MG63 (cell line): ENCODE measurements at places on chromosomes 2 and 18.

GRCh38 chr2:163652751-163653150 lies 83.1 kb downstream of the FIGN start:
- DNase-seq, result no peak

DNA sequence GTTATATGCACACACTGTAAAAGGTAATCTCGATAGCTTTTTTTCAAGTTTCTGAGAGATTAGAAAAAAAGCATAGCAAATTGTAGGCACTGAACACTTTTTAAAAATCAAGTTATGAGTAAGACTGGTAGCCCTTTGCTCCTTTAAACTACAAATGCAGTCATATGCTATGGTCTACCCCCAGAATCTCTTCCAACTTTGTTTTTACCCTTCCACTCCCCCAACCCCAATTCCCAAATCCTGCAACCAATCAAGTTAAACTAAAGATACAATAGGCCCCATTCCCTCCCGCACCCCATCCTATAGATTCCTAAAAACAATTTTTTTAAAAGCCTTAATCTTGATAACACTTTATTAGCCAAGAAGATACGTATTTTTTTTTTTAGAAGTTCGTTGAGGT lies 752 bp upstream of the BAZ2B start:
- DNase-seq, result no peak

GRCh38 chr2:119421741-119422140 lies 9.9 kb upstream of the TMEM37 start:
- no peak for DNase-seq

DNA sequence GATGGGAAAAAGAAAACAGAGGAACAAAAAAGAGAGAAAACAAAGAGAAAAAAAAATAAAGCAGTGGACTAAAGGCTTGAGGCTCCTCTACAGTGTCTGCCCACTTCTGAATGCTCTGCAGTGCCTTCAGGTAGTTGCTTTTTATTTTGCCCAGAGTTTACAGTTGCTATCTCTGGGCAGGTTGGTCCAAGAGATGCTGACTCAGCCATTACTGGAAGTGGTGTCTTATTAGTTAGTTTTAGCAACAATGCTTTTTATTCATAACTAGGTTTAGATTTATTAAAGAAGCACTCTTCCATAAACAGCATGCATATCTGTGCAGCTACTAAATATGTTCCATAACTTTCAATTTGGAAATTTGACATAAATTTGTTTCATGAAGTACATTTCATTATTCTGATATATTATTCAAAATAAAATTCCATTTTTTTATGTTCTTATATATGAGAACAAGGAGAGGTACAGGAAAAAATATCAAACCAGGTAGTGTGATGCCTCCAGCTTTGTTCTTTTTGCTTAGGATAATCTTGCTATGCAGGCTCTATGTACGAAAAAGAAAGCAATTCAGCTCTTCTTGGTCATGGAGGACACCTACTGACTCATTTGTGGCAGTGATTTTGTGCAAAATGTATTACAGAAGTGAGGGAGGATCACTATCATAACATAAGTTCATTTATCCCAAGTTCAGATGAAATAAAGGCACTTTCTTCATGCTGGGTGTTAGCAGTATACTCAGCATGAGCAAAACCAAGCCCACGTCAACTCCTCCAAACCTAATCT lies 69.5 kb downstream of the RPIA start:
- no peak for DNase-seq

- DNase-seq, result no peak
Measured at GRCh38 chr2:793236-793635, 116.0 kb upstream of the TMEM18 start.

DNA sequence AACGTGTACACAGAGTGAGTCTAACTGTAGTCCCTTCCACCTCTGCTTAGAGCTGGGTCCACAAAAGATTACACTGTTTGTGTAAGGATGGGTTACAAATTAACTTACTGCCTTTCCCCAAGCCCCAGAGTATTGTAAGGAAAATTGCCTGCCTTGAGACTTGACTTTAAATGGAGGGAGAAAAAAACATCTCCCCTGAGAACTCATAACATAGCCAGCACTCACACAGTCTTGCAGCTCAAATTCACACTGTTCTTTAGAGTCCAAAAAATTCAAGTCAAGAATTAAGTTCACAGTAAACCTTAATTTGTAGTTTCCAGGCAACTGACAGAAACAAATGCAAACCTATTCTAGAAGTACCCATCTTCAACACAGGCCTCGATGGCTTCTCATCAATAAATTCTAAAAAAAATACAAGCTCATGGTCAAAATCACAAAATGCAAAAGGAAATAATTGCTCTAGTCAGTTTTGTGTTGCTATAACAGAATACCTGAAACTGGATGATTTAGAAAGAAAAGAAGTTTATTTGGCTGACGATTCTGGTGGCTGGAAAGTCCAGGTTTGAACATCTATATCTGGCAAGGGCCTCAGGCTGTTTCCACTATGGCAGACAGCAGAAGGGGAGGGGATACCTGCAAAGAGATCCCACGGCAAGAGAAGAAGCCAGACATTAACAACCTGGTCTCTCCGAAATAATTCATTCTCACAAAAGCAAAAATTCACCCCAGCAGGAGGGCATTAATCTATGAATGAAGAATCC lies 34.6 kb upstream of the TMEM17 start:
- DNase-seq, result no peak

DNA sequence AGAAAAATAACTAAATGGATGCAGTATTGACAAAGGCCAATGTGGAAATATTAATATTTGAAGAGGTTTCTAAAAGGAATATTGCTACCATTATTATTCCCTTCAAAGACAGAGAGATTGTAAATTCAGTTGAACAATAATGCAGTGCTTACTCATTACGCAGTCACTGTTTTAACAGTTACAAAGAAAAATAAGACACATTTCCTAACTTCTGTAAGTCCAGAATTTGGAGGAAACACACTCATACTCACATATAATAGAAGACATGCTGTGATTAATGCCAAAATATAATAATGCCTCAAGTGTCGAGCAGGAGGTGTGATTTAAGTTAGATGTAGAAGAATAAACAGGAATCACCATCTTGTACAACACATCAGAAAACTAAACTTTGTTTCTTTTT lies 389.2 kb downstream of the FBXO15 start:
- DNase-seq, result no peak

DNA sequence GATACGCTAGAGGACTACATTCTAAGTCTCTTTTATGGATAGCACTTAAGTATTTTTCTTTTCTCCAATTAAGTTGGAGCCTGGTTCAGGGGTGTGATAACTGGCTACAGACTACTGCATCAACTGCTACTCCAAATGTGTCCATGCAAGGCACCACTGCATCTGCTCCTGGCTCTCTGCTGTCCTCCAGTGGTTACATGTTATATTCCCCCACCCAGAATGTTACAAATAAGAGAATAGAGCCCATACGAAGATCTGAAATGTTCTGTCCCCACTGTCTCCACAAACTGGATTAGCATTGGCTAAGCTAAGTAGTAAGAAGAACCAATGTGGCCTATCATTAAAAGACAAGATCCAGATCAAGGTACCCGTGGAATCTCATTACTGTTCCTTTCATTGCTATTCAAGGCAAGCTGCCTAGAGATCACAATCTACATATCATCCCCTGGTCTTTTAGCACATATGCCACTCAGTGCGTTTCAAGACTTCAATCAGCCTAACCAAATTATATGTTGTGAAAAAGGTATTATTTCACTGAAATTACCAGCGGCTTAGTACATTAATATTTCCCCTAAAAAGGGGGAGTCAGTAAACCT lies 308.3 kb upstream of the SLC8A1 start:
- peak; percentile 19 for DNase-seq

DNA sequence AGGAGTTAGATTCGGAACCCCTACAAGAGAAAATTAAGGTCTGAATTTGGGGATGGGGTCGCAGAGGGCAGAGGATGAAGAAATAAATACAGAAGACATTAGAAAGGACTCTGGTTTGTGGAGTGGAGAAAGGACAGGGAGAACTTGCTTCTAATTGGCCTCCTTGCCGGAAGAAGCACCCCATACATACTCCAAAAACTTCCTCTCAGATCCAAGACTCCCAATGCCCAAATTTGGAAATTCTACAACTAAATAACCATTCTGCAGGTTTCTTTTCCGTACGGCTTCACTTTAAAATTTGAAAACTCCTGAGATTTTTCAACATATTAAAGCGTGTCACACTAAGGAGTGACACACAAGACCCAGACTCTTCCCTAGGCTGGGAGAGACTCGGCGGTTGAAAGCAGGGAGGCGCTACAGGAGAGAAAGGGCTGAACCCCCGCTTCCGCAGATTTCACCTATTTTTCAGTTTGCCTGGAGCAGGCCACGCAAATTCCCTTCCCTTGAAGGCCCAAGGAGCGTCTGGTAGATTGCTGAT lies 478 bp downstream of the CLHC1 start:
- peak; percentile 19 for DNase-seq

GRCh38 chr2:32277674-32278477 lies at the start of gene YIPF4:
Gene YIPF4, plus strand, starts transcription at chr2:32277904. Its CDS starts 252 bp downstream, at chr2:32278156.
- DNase-seq, result peak; percentile 80

DNA sequence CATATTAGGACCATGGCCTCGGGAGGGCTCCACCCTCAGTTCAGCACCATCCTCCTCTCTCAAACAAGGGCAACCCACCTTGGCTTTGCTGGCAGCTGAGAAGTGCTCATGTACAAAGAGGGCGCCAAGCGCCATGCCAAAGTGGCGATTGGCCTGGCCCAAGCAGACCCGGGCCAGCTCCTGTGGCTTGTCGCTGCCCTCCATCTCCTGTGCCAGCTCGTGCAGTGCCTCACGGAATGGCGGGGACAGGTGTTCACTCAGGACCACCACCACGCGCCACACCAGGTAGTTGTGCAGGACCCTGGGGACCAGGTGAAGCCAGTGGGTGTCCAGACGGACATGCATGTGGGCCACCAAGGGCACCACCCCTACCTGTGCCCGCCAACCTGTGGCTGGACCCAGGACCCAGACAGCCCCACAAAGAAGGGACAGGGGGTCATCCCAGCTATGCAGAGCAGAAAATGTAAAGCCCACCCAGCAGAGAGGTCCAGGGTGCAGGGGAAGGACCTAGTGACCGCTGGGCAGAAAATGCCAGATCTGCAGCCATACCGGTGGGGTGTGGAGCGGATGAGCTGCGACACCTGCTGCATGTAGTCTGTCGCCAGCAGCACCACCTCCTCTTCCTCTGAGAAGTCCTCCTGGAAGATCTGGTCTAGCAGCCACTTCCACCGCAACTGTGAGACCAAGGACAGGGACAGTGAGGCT lies 3.6 kb downstream of the ECEL1 start:
- DNase-seq, result no peak

GRCh38 chr2:152036611-152037469 lies 62.0 kb downstream of the CACNB4 start:
- peak; percentile 32 for DNase-seq

- no peak for DNase-seq
Measured at GRCh38 chr18:61797696-61798590, 94.9 kb downstream of the RNF152 start.

GRCh38 chr2:69012310-69013141 lies 453 bp upstream of the ANTXR1 start:
- DNase-seq, result no peak

GRCh38 chr2:16040271-16041010 lies 100.1 kb downstream of the MYCN start:
- DNase-seq, result no peak

- DNase-seq, result no peak
Measured at GRCh38 chr2:44112096-44112495, 56.6 kb upstream of the PPM1B start.

GRCh38 chr2:204529795-204530463 lies 15.3 kb upstream of the PARD3B start:
- no peak for DNase-seq

DNA sequence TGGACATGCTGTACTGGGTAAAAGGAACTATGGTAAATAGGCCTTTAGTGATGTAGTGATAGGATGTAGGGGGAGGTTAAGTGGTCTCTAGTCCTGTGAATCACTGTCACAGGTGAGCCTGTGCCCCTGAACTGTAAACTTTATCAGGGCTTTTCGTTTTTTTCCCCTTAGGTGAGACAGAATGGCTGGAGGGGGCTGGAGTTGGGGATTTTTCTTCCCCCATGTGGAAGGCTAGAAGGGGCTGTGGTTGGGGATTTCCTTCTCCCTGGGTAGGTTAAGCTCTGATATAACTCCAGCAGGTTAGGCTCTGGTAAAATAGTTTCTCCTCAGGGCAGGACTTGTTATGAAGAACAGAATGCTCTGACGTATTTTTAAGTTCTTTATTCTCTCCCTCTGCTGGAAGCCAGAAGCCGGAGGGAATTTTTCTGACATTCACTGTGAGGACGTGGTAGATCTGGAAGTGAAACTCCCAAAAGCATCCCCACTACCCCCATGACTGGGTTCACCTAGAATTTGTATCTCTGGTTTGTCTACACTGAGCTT lies 28.5 kb downstream of the PIKFYVE start:
- DNase-seq, result no peak

DNA sequence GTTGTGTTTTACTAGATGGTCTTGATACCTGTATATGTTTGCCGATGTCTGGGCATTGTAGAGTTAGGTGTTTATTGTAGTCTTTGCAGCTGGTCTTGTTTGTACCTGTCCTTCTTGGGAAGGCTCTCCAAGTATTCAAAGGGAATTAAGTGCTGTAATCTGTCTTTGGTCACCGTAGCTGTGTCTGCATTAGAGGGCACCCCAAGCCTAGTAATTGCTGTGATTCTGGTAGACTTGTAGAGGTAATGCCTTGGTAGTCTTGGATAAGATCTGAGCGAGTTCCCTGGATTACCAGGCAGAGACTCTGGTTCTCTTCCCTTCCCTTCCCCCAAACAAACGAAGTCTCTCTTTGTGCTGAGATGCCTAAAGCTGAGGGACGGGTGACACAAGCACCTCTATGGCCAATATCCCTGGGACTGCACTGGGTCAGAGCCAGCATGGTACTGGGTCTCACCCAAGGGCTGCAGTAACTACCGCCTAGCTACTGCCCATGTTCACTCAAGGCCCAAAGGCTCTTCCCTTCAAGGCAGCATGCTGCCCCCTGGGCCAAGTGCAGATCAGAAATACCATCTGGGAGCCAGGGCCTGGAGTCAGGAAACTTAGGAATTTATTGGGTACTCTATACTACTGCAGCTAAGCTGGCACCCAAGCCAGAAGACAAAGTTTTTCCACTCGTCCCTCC lies 27.1 kb downstream of the STPG4 start:
- no peak for DNase-seq

GRCh38 chr2:96773922-96774321 lies 13.2 kb downstream of the CNNM4 start:
- no peak for DNase-seq

GRCh38 chr2:226665306-226665831 lies 134.3 kb downstream of the IRS1 start:
- DNase-seq, result no peak

- no peak for DNase-seq
Measured at GRCh38 chr2:64367444-64368232, 86.3 kb upstream of the LGALSL start.

GRCh38 chr2:39033980-39034379 lies 86.9 kb downstream of the SOS1 start:
- no peak for DNase-seq

GRCh38 chr18:30683836-30684235 lies 358.7 kb downstream of the DSC3 start:
- DNase-seq, result no peak

GRCh38 chr2:36889795-36890194 lies 76.5 kb downstream of the STRN start:
- peak; percentile 52 for DNase-seq
